ENCODE measurements at places on chromosomes 11 and 22.

GRCh38 chr11:121418625-121419114, 33.4 kb upstream of the SORL1 start:
- DNase-seq = peak; percentile 45
- no peak overlapping the region for H3K4me3 ChIP-seq
- peaks cover 28% of the 10 kb centered on the region for H3K4me1 ChIP-seq
- no peak overlapping the region for H3K27ac ChIP-seq

DNA sequence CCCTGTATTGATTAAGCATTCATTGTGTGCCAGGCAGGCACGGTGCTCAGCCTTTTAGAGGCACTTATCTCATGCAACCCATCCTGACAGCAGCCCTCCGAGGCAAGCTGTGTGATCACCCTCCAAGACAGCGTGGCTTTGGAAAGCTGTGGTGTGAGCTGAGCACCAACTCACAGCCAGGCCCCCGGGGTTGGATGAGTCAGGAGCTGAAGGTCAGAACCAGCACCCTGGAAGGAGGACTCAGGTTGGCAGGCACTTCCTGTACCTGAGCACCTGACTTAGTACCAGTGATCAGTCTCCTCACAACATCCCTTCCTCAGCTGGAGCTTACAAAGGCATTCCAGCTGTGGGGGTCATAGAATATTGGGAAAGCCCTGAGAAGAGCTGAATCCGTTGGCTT, 9.0 kb downstream of the PATZ1 start:
- H3K27ac ChIP-seq = no peak overlapping the region
- no peaks in the 10 kb centered on the region for H3K27me3 ChIP-seq
- H3K36me3 ChIP-seq = peaks cover 40% of the 10 kb centered on the region
- peaks cover 38% of the 10 kb centered on the region for H3K4me1 ChIP-seq
- no peak overlapping the region for H3K4me3 ChIP-seq

DNA sequence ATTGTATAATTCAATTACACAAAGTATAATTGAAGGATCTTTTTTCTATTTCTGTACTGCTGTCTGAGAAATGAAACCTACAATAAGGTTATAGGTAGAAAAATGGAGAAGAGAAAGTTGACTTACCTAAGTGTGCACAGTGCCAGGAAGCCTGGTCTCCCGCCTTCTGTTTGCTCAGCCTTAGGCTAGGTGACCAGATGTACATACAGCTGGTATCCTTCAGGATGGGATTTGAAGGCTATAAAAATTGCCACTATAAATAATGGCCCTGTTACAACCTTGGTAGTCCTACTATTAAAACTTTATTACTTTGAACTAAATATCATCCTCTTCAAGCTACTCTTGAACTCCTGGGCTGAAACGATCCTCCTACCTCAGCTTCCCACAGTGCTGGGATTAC, 19.7 kb downstream of the OR51E2 start:
- H3K27ac ChIP-seq = no peak overlapping the region
- no peaks in the 10 kb centered on the region for H3K4me1 ChIP-seq
- no peaks in the 10 kb centered on the region for H3K36me3 ChIP-seq
- H3K4me3 ChIP-seq = no peak overlapping the region

- peaks cover 5% of the 10 kb centered on the region for H3K36me3 ChIP-seq
- no peak overlapping the region for H3K4me3 ChIP-seq
- H3K4me1 ChIP-seq = peaks cover 32% of the 10 kb centered on the region
- no peak overlapping the region for H3K27ac ChIP-seq
- no peak for DNase-seq
These were observed 4.2 kb downstream of the TBC1D22A start for GRCh38 chr22:46766611-46767010.

DNA sequence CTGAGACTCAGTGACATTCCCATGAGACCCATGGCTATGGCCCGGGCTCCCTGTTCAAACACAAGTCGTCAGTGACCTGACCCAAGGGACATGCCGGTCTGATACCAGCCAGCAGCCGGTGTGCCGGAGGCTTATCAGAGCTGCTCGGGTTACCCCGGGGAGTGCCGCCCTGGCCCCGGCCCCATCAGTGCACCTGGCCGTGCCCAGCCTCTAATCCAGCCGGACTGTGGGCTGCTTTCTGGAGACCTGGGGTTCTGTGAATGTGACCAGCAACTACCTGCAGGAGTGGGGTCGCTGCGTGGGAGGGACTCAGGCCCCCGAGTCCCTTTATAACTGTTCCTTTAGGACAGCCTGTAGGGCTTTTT, 52.7 kb downstream of the LINC01488 start:
- H3K27ac ChIP-seq = no peak overlapping the region
- no peak overlapping the region for H3K4me3 ChIP-seq
- no peak for DNase-seq
- H3K4me1 ChIP-seq = peaks cover 9% of the 10 kb centered on the region
- H3K36me3 ChIP-seq = no peaks in the 10 kb centered on the region

DNA sequence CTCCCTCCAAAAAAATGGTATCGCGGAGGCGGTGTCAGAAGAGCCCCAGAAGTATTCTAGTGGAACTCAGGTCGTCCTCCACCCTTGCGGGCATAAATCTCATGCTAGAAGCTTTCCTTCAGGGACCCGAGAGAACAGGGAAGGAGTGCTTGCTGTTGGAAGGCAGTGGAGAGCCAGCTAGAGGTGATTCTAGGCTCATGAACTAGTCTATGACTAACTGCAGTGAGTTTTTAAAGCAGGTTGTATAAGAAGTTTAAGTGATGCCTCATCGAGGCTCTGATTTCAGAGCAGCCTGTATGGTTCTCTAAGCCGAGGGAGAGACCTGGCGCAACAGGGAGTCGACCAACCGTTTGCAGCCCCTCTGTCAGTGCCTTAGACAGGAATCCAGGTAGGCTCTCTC, 85.7 kb downstream of the TBC1D22A start:
- no peak overlapping the region for H3K4me3 ChIP-seq
- DNase-seq = no peak
- H3K27ac ChIP-seq = no peak overlapping the region
- H3K4me1 ChIP-seq = no peaks in the 10 kb centered on the region

DNA sequence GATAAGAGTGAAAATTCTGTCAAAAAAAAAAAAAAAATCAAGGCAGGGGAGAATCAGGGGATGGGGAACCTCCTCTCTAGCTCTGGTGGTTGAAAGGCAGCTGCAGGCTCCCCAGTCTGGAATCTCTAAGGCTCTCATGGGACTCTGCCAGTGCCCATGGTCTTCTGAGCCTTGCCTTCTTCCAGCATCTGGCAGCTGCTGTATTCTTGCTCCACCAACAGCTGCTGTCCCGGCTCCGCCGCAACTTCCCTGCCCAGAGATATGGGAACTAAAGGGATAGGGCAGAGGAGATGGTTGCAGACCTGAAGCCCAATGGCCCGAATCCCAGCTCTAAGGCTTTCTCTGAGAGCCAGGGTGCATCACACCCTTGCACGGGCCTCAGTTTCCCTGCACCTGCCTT, 49.5 kb upstream of the PHF21B start:
- H3K27me3 ChIP-seq = peaks cover 28% of the 10 kb centered on the region
- no peak overlapping the region for H3K4me3 ChIP-seq
- H3K4me1 ChIP-seq = no peaks in the 10 kb centered on the region
- DNase-seq = no peak

- H3K4me3 ChIP-seq = no peak overlapping the region
- H3K36me3 ChIP-seq = no peaks in the 10 kb centered on the region
- no peak overlapping the region for H3K27ac ChIP-seq
- no peaks in the 10 kb centered on the region for H3K27me3 ChIP-seq
- no peak for DNase-seq
These were observed 59.0 kb upstream of the TBCEL start for GRCh38 chr11:120964857-120965256.

DNA sequence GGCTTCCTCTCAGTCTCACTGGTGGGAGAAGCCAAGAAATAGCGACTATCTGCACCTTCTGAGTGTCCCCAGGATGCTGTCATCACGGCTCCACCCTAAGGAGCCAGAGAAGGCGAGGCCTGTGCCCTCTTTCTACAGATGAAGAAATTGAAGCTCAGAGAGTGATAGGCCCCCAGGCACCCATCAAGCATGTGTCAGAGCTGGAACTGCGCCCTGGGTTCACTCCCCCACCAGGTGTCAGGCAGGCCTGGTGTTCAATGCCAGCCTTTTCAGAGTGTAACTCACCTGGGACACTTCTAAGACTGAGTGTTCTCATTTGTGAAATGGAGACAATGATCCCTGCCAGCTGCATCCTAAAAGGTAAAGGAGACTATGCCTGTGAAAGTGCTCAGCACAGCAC, 127.3 kb upstream of the SEZ6L start:
- no peaks in the 10 kb centered on the region for H3K27me3 ChIP-seq
- no peak overlapping the region for H3K4me3 ChIP-seq
- H3K4me1 ChIP-seq = no peaks in the 10 kb centered on the region
- DNase-seq = no peak
- no peaks in the 10 kb centered on the region for H3K36me3 ChIP-seq
- no peak overlapping the region for H3K27ac ChIP-seq

GRCh38 chr22:46061501-46062231, 84.7 kb upstream of the WNT7B start:
- no peaks in the 10 kb centered on the region for H3K36me3 ChIP-seq
- H3K4me3 ChIP-seq = no peak overlapping the region
- H3K27ac ChIP-seq = peak overlapping the region; percentile 100
- H3K4me1 ChIP-seq = peaks cover 98% of the 10 kb centered on the region
- peak; percentile 67 for DNase-seq

DNA sequence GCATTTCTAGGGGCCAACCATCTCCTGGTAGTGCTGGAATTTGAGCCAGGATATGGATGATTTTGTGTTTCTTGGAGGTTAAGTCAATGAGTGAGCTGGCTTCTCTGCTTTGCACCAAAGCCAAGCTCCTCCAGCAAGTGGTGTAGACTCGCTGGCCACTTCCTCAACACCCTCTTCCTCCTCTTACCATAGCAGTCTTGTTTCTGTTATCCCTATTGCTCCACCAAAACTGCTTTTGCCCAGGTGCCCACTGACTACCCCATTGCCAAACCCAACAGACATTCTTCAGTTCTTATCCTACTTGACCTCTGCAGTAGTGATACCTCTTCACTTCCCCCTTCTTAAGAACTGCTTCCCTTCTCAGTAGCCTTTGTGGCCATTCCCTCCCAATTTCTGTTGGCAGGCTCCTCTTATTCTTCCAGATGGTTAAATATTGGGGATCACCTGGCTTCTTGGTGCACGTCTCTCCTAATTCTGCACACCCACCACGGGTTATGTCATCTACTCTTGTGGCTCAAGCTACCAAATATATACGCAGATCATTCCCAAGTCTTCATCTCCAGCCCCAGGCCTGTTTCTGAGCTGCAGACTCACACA, 7.0 kb upstream of the PRG2 start:
- no peak for DNase-seq
- no peaks in the 10 kb centered on the region for H3K4me1 ChIP-seq
- H3K27me3 ChIP-seq = no peaks in the 10 kb centered on the region
- H3K4me3 ChIP-seq = no peak overlapping the region

DNA sequence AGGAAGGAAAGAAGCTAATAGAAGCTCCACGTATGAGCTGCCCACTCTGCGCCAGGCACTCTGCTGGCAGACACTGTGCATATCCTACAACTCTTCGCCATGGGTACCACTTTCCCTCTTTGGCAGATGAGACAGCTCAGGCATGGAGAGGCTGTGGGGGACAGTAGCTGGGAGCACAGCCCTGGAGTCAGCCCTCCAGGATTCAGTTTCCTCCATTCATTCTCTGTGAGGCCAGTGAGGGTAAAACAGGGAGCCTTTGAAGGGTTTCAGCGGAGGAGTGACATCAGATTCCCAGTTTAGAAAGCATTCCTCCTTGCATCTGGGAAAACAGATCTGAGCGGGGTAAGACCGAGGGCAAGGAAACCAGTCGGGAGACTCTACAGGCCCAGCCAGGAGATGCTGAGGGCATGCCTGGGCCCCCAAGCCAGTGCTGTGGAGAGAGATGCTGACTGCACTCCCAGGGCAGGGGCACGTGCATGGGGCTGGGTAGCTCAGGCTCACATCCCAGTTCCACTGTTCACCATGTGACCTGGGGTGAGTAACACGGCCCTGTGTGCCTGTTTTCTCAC, 58.3 kb upstream of the EMID1 start:
- H3K4me1 ChIP-seq = peaks cover 2% of the 10 kb centered on the region
- no peaks in the 10 kb centered on the region for H3K27me3 ChIP-seq
- no peak overlapping the region for H3K27ac ChIP-seq
- no peak for DNase-seq
- H3K36me3 ChIP-seq = peaks cover 34% of the 10 kb centered on the region

DNA sequence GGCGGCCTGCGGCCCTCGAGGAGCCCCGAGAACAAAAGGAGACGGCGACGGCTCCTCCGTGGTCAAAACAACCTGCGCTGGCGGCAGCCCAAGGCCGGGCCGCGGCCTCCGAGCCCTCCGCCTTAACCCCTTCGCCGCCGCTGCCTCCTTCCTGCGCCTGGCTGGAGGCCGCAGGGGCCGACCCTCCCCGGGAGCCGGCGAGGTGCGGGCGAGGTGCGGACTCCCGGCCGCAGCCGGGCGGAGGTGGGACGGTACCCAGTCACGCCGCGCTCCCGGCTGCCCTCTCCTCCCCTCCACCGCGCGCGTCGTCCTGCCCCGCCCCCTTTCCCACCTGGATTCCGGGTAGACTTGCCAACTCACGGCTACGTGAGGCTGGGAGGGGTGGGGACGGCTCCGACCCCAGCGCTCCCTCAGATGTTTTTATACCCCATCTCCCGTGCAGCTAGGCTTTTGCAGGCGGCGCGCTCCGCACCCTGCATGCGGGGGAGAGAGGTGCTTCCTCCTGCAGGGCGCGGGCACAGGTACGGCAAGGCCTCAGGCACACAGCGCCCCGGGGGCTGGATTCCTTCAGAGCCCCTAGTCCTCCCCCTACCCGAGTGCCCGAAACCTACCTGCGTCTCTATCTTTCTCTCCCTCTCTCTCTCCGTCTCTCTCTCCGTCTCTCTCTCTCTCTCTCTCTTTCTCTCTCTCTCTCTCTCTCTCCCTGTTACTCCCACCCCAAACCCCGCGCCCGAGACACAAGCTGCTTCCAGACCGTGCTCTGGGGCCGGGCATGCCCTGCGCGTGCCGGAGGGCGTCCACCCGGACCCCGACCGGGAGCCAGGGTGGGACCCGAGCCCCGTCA, 2.0 kb downstream of the PDGFB start:
- peak overlapping the region; percentile 33 for H3K27ac ChIP-seq
- peaks cover 59% of the 10 kb centered on the region for H3K4me1 ChIP-seq
- H3K36me3 ChIP-seq = no peaks in the 10 kb centered on the region
- no peaks in the 10 kb centered on the region for H3K27me3 ChIP-seq

DNA sequence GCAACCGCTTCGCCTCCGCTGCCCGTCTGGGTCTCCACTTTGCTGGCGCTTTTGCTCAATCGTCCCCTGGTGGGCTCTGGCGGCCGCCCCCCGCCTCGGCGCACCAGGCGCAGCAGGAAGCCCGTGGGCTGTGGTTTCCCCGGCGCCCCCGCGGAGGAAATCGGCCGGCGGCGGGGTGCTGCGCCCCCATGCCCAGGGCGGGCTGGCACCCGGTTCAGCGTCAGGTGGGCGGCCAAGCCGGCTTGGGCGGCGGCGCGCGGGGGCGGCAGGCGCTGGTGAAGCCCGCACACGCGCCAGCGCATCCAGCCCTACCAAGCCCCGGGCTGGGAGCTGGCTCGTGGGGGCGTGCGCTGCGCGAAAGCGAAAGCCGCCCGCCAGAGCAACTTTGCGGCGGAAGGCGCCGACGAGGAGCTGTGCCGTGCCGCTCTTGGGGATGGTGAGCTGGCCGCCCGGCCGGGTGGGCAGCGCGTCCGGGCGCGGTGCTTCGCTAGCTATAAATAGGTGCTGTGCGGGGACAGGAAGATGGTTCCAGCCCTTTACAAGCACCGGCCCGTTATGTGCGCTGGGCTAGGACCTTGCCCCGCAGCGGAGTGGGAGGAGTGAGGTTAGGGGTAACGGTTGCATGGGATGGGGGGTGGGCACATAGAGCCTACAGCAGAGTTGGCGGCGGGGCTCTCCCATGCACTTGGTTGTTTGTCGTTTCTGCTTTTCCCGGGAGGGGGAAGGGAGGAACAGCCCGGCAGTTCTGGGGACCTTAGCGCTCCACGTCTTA, 25.0 kb upstream of the SUSD2 start:
- peak overlapping the region; percentile 90 for H3K27ac ChIP-seq
- H3K4me3 ChIP-seq = peak overlapping the region; percentile 82
- H3K4me1 ChIP-seq = peaks cover 56% of the 10 kb centered on the region
- DNase-seq = no peak
- peaks cover 9% of the 10 kb centered on the region for H3K36me3 ChIP-seq
